NCI-H526 treated with DMSO at 0.1 percent for 48 hours (cell line): ENCODE measurements at places on chromosomes 2 and 18.

DNA sequence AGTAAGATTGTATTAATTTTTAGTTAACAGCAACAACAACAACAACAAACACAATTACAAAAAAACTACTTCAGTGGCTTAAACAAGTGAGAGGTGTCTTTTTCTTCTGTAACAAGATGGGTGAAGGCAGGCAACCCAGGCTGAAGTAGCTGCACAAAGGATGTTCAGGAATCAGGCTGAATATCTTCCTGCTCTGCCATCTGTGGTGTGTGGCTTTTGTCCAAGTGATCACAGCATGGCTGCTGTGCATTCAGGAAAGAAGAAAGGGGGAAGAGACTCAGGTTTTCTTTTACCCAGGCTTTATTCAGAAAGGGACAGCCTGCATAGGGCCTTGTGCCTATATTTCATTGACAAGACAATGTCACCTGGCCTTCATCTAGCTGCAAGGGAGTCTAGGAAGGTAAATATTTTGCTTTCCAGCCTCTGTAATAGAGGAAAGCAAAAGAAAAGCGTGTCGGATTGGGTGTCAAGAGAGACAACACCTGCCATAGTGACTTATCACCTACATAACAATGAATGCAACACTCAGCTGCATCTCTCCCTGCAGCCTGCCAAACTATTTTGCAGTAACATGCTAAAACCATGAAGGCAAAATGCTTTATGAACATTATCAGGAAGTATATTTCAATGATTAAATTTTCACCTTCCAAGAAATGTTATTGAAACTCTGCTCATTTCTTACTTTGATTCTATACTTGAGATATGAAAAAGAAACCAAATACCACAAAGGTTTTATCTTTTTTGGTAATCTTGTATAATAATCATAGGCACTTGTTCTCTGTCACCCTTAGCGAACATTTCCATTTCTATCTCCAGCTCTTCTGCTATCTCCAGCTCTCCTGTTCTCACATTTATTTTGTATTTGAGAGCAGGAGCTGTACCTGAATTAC lies 14.6 kb downstream of the G6PC2 start:
- DNase-seq = no peak

- DNase-seq = no peak
Observed at GRCh38 chr2:80322311-80322920, 17.9 kb upstream of the LRRTM1 start.

GRCh38 chr2:215361876-215362561 lies 50.2 kb downstream of the ATIC start:
- DNase-seq = no peak

DNA sequence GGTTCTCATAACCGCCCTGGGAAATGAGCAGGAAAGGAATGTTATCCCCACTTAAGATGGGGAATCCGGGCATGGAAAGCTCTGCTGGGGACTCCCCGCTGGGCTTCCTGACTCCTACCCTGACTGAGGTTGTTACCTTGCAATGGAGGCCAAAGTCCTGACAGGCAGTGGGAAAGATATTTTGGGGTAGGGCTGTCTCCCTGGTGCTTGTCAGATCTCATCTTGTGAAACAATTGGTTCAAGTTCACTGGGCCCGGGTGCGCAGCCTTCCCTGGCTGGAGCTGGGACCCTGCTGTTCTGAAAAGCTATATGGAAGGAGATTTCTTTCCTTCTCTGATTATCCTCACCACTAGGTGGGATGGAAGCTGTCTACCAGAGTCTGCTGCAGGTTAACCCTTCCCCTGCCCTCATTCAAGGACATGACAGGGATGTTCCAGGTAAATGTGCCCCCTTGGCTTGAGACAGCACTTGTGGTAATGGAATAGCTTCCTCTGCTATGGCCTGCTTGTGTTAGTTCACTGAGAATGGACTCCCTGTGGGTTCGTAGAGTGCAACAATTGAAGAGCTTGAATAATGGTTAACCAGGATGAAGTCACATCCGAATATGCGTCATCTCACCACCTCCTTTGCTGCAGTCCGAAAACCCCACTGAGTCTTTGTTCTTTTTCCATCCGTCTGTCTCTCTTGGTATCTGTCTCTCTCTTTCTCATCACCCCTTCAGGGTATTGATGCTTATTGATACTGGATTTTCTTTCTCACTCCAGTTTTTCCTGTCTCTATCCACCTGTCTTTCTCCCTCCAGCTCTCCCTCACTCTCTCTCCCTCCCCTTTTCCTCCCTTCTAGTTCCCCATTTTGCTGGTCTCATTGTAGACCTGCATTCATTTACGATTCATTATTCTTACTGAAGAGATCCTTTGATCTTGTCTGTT lies 67.8 kb upstream of the EPAS1 start:
- no peak for DNase-seq

GRCh38 chr18:22165049-22165602 lies 4.3 kb upstream of the GATA6 start:
- DNase-seq = no peak

DNA sequence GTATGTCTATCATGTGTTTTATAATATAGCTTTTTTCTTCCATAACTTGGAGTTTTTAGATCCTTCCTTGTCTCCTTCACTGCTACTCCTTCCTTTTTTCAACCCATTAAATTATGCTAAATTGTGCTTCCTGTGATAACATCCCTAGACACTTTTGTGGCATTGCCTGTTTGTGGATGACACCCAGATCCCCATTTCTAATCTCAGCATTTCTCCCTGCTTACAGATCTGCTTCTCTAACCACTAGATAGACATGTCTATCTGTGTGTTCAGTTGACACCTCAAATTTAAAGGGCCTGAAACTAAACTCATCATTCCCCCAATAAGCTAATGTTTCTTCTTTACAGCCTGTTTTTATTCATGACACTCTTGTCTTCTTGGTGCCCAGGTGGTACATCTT lies 244.8 kb downstream of the BABAM2 start:
- DNase-seq = no peak

GRCh38 chr2:137221797-137222492 lies 456.6 kb downstream of the THSD7B start:
- DNase-seq = no peak

- no peak for DNase-seq
Observed at GRCh38 chr18:69556228-69556627, 155.5 kb downstream of the DOK6 start.

GRCh38 chr18:42086288-42086687 lies 131.3 kb downstream of the PIK3C3 start:
- no peak for DNase-seq

GRCh38 chr2:109613081-109613921 lies 465 bp downstream of the SEPTIN10 start:
- peak; percentile 15 for DNase-seq
